ENCODE measurements at places on chromosomes 7 and 10. TPM values are rescaled to one million over a fixed set of nuclear protein-coding genes. Genes with fewer than 3 reads are reported as not detected.

DNA sequence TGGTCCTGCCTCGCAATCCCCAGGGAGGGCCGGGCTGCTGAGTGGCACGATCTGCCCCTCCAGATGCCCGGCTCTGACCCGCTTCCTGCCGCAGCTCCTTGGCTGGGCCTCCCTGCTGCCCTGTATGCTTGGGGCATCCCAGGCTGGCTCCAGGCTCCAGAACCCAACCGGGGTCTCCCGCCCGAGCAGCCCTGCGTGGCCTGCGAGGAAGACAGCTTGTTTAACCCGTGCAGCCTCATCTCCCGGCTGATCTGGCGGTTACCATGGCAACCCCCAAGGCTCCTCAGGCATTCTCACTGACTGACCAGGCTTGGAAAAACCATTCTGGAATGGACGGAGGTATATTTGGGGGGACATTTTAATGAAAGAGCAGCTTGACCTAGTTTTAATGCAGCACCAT, 232.4 kb upstream of the MYO3A start:
- DNase-seq, result no peak

GRCh38 chr10:3525832-3526449, 259.1 kb downstream of the KLF6 start:
- peak; percentile 93 for DNase-seq

ACSM6 gene
- not detected for total RNA-seq

CCDC3 gene
- total RNA-seq, result 2.0 TPM

DGKB gene
- not detected for total RNA-seq
